Peyer's patch (tissue), 4 donors: ENCODE measurements at places on chromosomes 5 and 9. TPM values are rescaled to one million over a fixed set of nuclear protein-coding genes. Genes with fewer than 3 reads are reported as not detected.

- no peak for DNase-seq
Observed at GRCh38 chr5:177494346-177495195, 2.8 kb downstream of the PDLIM7 start.

GRCh38 chr9:33230756-33231622 is 9.0 kb upstream of the SPINK4 start:
- DNase-seq, result no peak

Gene AQP7
- 66.2 TPM for total RNA-seq

DNA sequence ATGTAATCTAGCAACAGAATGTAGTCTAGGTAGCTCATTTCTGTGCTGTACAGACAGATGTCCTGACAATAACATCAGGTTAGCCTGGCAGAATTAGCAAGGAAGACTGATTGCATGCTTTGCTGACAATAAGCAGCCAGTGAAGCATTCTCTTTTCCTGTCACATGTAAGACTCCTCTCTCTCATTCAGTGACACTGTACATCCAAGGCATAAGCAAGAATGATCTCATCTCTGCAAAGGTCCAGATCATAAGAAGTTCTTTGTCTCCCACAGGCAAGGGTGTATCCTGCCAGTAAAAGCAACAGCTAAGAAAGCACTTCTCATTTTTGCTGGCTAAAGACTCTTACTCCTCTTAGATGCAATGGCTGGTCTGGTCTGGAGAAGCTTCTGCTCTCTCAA is 861.8 kb downstream of the TAF11L14 start:
- DNase-seq, result no peak
